T-helper 17 cell (primary cell): ENCODE measurements at places on chromosomes 12 and 14. TPM values are rescaled to one million over a fixed set of nuclear protein-coding genes. Genes with fewer than 3 reads are reported as not detected.

DNA sequence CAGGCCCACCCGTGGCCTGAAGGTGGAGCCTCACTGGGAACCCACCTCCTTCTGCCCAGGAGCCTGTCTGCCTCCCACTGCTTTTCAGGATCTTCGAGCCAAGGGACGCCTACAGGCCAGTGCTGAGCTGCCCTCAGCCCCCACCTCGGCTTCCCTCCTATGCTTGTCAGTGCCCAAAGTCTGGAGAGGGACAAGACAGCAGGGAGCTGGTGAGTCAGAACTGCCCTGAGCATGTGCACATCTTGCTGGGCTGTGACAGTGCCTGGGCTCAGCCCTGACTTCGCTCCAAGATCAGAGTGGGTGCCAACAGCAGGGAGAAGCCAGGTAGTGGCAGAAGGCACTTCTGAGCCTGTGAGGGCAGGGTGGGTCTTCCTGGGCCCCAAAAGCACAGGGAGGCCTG lies 286.8 kb downstream of the AEBP2 start:
- no peak for DNase-seq
- H3K36me3 ChIP-seq: no peaks in the 10 kb centered on the region
- H3K27ac ChIP-seq: no peak overlapping the region
- H3K4me3 ChIP-seq: no peak overlapping the region

DNA sequence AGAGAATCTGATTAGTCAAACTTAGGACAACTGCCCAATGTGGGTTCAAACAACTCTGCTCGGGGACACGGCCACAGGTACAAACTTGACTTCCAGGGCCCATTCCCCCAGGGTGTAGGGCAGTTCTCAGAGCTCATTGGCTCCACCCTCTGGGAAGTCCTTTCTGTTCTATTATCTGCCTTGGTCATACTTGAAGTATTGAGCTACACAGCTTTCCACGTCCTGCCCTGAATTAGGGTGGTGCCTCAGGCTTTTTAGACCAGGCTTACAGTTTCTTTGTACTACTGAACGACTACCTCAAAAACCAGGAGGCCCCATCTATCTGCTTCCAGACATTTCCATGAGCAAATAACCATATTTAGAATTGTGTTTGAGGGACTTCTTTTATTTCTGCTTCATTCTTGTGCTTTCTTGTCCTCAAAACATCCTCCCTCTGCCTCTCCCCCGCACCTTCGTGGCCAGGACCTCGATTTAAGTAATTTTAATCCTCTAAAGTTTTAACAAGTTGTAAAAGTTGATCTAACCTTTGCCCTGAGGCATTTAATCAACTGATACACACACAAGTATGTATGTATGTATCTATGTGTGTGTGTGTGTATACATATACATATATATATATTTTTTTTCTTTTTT lies 281.7 kb upstream of the AMIGO2 start:
- DNase-seq: no peak
- H3K4me1 ChIP-seq: peaks cover 44% of the 10 kb centered on the region
- H3K36me3 ChIP-seq: peaks cover 6% of the 10 kb centered on the region
- peak overlapping the region; percentile 84 for H3K4me3 ChIP-seq
- H3K27ac ChIP-seq: peak overlapping the region; percentile 97
- no peaks in the 10 kb centered on the region for H3K27me3 ChIP-seq

DNA sequence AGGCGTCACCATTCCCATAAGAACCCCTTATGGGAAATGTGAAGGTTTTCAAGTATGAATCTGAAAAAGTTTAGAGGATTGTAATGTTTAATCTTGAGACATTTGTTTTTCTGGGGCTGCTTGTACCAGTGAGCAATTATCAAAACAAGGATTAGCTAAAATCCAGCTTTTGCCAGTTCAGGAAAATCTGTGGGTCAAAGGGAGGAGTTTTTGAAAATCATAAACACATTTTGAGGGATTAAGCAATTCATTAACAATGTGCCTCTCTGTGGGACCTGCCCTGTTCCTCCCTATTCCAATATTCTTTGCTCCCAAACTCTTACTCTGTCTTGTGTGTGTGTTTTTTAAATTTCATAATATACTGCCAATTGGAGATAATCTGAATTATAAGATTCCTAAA lies 11.7 kb upstream of the DAAM1 start:
- no peak for DNase-seq
- peaks cover 29% of the 10 kb centered on the region for H3K27me3 ChIP-seq
- H3K4me3 ChIP-seq: peak overlapping the region; percentile 36
- no peaks in the 10 kb centered on the region for H3K36me3 ChIP-seq
- H3K27ac ChIP-seq: no peak overlapping the region

DNA sequence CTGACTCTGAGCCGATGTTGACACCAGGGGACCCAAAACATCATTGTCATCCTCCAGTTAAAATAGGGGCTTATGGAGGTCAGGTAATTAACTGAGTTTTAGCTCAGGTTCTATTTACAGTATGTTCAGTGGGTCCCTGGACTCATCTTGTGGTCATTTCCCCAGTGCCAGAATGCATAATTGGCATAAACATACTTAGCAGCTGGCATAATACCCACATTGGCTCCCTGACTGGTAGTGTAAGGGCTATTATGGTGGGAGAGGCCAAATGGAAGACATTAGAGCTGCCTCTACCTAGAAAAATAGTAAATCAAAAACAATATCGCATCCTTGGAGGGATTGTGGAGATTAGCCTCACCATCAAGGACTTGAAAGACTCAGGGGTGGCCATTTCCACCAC lies 350.9 kb downstream of the C12orf75 start:
- no peak overlapping the region for H3K4me3 ChIP-seq
- H3K36me3 ChIP-seq: no peaks in the 10 kb centered on the region
- H3K4me1 ChIP-seq: no peaks in the 10 kb centered on the region

- no peaks in the 10 kb centered on the region for H3K27me3 ChIP-seq
- no peak overlapping the region for H3K27ac ChIP-seq
- H3K4me1 ChIP-seq: no peaks in the 10 kb centered on the region
- no peaks in the 10 kb centered on the region for H3K36me3 ChIP-seq
- H3K4me3 ChIP-seq: no peak overlapping the region
These were observed 986.4 kb downstream of the AACS start for GRCh38 chr12:126051611-126052107.

DNA sequence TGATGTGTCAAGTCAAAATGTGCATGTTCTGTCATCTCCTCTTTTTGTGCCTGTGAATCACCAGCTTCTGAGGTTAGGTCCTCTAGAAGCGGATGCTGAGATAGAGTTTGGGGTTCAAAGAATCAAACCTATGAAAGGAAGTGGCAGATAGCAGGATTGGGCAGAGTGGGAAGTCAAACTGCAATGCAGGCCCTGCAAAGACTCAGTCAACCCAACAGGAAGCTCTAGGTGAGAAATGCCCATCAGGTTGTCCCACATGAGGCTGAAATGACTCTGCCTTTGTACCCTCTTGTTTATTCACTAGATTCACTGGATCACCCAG lies 4.5 kb upstream of the MIA2 start:
- H3K4me1 ChIP-seq: peaks cover 15% of the 10 kb centered on the region
- no peaks in the 10 kb centered on the region for H3K27me3 ChIP-seq
- no peaks in the 10 kb centered on the region for H3K36me3 ChIP-seq
- no peak overlapping the region for H3K4me3 ChIP-seq

DNA sequence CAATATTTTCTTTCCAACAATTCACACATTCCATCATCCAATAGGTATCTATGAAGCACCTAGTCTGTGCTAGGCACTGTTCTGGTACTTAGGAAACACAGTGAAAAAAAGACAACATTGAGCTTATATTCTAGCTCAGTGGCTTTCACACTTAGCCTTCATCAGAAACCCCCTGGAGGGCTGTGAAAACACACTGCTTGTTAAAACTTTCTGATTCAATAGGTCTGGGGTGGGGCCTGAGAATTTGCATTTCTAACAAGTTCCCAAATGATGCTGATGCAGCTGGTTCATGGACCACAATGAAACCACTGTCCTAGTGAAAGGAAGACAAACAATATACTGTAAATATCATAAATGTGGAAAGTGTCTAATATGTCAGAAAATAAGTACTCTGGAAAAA lies 5.9 kb downstream of the VTI1B start:
- H3K27me3 ChIP-seq: no peaks in the 10 kb centered on the region
- DNase-seq: no peak
- H3K4me1 ChIP-seq: peaks cover 45% of the 10 kb centered on the region
- H3K27ac ChIP-seq: peak overlapping the region; percentile 59

- peaks cover 2% of the 10 kb centered on the region for H3K36me3 ChIP-seq
- DNase-seq: no peak
- no peaks in the 10 kb centered on the region for H3K4me1 ChIP-seq
- H3K27me3 ChIP-seq: peaks cover 40% of the 10 kb centered on the region
- no peak overlapping the region for H3K4me3 ChIP-seq
These were observed 172.7 kb downstream of the APAF1 start for GRCh38 chr12:98817742-98818141.

DNA sequence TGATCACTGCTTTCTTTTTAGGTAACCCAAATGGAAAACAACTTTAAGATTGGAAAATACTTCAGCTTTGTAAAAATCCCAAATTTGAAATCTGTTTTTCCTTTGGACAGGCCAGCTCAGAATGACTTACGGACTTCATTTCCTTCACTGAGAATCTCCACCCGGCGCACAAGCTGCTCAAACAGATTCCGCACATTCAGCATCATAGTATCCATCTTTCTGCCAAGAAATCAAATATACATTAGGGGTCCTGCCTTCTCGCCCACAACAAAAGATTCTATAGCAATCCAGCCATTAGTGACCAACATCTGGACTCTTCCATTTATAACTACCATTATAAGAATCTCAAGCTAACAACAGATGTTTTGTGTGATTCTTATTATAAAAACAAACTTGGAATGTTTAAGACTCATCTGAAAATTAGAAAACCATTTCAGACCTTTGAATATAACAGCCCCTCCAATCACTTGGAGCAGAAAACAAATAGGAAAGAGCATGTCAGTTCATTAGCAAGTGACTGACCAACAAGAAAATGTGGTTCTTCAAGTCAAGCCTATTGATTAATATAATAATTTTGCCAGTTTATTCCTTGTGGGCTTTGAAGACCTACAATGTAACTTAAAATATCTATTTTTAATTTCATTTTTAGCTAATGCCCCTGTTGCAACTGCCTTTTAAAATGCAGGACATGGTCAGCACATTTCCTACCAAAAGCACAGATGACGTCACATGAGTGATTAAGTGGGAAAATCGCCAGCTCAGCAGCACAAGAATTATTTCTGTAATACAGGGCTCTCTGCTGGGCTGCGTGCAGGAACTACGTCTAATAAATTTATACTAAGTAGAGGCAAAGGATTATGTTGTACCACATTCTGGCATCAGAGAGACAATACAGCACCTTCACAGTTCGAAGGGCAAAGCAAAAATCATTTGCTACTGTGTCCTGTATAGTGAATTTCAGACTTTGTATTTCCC lies 8.5 kb downstream of the RACGAP1 start:
- DNase-seq: no peak
- peaks cover 21% of the 10 kb centered on the region for H3K4me1 ChIP-seq
- no peak overlapping the region for H3K4me3 ChIP-seq
- peak overlapping the region; percentile 39 for H3K27ac ChIP-seq

- no peak overlapping the region for H3K4me3 ChIP-seq
- no peaks in the 10 kb centered on the region for H3K27me3 ChIP-seq
- peak overlapping the region; percentile 47 for H3K27ac ChIP-seq
- peaks cover 8% of the 10 kb centered on the region for H3K36me3 ChIP-seq
These were observed 6.8 kb downstream of the GIT2 start for GRCh38 chr12:109989380-109989779.

- H3K27me3 ChIP-seq: no peaks in the 10 kb centered on the region
- no peak overlapping the region for H3K27ac ChIP-seq
- no peak overlapping the region for H3K4me3 ChIP-seq
- no peaks in the 10 kb centered on the region for H3K36me3 ChIP-seq
These were observed 33.5 kb upstream of the NXPH4 start for GRCh38 chr12:57182918-57183575.

PARP2 gene
- total RNA-seq: 18.1 TPM

PUS7L gene
- total RNA-seq: 10.7 TPM

ATXN7L3B gene
- 42.8 TPM for total RNA-seq

TGM1 gene
- total RNA-seq: 3.4 TPM

FBXL14 gene
- 26.7 TPM for total RNA-seq

PIWIL1 gene
- total RNA-seq: not detected

FAIM2 gene
- 0.68 TPM for total RNA-seq

DEPDC4 gene
- total RNA-seq: not detected
